ENCODE measurements at places on chromosomes 12 and 14.

DNA sequence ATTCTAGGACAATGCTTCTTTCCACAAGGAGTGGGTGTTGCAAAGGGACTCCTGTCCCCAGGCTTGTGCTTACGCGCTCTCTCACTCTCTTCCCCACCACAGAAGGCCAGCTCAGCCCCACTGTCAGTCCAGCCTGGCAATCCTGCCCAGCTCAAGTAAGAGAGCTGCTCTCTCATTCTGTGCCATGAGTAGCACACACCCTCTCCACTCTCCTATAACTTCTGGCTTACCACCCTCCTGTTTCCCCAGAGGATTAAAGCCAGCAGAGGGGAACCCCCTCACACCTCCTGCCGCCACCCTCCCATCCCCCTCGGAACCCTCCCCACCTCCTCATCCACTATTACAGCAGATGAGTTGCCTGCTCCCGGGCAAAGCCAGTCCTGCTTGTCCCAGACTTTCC lies 17.1 kb downstream of the NCKAP5L start:
- no peak for DNase-seq

GRCh38 chr12:94659346-94659930 lies 9.1 kb upstream of the TMCC3 start:
- no peak for DNase-seq

DNA sequence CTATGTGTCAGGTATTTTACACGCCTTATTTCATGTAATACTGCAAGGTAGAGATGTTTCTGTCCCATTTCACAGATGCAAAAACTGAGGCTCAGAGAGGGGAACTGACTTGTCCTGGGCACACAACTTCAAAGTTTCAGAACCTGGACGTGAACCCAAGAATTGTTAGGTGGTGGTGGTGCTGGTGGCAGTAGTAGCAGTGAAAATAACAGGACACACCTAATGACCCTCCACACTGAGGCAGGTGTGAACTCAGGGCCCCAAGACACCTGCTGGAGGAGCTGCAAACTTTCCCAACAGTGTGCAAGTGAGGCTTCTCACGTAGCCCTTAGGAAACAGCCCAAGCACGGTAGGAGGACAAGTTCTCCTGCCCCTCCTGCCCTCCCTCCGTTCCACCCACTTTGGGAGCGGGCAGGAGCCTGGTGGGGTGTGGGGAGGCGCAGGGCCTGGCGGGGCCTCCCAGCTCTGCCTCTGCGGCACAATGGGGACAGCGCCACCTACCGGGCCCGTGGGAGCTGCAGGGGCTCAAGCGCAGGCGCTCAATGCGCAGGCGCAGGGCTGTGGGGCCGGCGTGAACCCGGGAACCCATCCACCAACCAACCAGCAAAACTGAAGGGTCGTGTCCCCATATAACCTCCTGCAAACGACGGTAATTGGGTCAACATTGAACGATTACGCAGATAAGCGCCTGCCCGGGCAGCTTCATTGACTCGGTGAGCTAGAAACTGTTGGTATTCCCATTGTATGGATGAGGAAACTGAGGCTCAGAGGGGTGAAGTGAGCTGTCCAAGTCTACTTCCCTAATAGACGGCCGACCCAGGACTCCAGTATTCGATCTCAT lies 12.0 kb upstream of the TRPV4 start:
- DNase-seq: peak; percentile 40

DNA sequence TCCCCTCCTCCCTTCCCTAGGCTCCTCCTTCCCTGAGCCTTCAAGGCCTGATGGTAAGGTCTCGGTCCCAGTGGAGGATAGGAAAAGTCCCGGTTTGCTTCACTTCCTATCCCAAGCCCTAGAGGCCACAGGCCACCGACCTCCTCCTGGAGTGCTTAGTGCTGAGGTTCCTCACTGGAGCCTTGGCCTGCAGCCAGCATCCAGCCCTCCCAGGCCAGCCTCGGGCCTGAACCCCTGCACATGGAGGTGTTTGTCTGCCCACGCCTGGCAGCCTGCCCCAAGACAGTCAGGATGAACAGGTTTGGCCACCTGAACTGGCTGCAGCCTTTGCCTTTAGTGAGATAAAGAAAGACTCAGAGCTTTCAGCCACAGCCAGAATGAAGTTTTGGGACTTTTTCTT lies 15.8 kb upstream of the KRT7 start:
- DNase-seq: no peak

DNA sequence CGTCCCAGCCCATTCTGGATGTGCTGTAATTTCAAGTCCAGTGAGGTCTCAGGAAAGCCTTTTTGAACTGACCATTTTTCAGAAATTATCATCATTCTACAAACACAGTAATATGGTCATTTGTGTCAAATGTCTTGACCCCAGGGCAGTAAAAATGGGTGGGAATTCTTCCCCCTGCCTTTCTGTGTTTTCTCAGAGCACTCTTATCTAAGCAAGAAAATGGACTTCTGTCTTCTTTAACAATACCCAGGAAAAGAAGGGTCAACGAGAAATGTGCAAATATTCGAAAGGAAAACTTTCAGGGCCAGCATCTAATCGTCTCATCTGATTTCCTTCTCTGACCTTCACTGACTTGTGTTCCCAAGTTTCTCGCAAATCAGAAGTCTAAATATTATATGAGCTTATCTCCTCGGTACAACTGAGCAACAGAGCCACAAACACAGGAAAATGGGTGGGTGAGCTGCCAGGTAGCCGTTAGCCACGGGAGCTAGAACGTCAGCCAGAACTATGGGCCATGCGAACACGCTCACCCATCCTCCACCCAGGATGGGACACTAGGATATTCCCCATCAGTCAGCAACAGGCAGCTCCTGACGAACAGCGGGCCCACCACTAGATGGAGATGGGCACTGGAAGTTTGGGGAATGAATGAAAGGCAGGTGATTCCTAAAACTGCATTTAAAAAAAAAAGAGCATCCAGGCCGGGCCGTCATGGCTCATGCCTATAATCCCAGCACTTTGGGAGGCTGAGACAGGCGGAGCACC lies 57.1 kb downstream of the VWF start:
- DNase-seq: no peak

GRCh38 chr12:65962036-65962430 lies 137.8 kb downstream of the HMGA2 start:
- DNase-seq: no peak

All from smooth muscle cell of the brain vasculature (primary cell).